ENCODE measurements at places on chromosomes 3 and 15.

DNA sequence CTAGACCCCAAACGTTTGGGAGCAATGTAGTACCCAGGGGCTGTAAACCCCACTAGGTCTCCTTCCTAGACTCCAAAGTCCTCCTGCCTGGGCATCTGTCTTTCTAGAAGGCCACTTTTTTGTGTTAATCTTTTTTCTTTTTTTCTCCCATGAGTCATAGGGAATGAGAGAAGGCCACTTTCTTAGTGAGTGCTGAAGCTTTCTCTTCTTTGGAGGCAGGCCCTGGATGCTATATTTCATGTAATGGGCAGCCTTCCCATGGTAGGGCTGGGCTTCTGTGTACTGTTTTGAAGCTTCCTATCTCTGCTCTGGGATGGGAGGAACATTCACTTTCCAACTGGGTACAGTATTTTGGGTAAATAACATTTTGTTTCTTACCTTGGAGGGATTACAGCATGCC is 15.2 kb upstream of the RTP2 start:
- DNase-seq, result no peak

DNA sequence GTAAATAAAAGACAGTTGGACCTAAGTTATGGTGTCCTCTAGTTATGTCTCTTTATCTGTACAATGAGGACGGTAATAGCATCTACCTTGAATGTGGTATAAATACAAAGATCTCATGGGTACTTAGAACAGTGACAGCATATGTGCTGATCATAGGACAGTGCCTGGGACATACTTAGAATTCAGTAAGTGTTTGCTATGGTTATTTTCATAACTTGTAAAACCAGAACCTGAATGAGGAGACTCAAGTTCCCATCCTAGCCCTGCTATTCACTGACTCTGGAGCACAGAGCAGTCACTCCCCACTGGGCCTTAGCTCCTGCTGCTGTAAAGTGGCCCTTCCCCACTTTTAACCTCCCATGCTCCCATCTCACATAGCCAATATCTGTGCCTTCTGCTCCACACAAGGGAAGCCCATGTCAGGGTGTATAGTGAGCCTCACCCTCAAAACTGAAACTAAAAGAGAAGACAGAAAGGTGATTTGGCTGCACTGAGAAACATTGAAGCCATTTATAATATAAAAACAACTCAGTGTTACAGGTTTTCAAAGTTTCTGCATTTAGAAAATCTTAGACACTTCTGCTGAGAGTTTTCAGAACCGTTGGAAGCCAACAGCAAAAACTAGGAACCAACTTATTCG is 225.4 kb upstream of the UBE2E2 start:
- DNase-seq, result no peak

DNA sequence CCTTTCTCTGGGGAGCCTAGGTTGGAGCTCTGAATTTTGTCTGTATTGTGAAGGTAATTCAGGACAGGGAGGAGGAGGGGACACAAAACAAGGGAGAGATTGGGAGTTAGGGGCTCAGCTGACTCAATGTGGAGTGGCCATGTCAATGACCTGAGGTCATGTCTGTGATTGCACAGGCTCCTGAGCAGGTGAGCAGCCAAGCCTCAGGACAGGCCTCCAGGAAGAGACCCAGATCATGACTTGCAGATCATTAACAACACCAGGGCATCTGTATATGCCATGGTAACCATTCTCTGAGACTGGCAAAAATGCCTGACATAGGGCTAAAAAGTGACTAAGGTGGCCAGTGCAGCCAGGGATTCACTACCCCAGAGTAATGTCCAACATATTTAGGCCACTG is 20.9 kb downstream of the ERICH6 start:
- DNase-seq, result no peak

GRCh38 chr3:100057716-100058575 is 56.4 kb downstream of the FILIP1L start:
- DNase-seq, result no peak

DNA sequence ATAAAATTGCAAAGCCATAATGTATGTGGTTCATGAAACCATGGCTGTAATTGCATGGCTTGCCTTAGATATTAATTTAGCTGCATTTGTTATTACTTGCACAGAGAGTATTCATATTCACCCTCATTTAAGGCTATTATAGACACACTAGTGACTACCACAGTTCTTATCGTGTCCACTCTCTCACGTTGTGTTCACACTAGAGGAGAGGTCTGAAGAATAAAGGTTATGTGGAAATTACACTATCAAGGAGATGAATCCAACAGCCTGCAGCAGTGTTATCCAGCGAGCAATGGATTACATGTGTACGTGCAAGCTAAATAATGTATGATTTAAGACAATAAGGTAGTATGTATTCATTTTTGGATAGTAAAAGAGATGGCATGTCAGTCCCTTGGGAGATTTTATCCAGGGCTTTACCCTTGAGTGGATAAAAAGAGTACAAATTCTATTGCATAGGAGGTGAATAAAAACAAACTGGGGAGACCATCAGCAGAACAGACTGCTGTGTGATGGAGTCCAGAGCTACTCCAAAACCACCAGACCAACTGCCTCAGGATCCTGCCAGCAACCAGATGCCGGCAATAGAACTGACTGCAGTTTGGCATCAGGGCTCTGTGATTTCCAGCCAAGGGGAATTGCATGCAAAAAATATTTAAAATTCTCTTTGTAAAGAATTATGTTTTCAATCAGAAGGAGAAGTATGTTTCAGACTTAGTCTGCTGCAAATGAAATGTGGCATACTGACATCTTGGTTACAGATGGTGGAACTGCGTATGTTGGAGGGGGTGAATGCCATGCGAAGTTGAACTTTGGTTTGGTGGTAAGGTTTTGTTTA is 146.6 kb downstream of the RBMS3 start:
- DNase-seq, result no peak

- DNase-seq, result no peak
These were observed 75.5 kb downstream of the DCLK3 start for GRCh38 chr3:36688815-36689214.

DNA sequence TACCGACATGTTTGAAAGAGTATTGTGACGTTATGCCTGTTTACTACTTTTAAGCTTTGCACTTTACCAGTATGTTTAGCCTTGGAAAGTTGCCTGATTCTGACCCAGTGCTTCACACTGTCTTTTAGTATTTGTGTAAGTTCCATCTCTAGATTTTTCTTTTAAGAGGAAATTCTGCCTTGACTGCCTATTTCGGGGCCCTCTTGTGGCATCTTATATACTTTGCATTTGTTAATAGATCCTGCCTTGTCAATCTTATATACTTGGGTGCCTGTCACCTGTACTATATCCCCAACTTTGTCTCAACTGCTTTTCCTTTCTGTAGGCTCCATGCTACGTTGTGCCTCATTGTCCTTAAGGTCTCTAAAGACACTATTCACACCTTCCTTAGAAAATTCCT is 244.6 kb downstream of the STXBP5L start:
- DNase-seq, result no peak

DNA sequence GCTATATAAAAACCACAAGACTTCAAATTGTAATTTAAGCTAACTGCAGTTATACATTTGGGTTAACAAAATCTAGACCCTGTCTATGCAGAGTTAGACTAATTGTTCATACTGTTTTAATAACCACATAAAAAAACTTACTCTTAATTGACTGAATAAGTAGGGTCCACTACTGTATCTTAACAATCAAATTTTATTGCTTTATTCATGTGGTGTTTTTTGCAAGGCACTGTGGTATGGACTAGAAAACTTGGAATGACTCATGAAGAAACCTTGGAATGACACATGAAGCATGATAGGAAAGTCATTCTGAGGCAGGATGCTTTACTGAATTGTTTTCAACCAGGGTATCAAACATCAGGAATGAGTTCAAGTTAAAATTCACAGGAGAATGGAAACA is 2.3 kb downstream of the SERP1 start:
- DNase-seq, result no peak

GRCh38 chr3:170038434-170039110 is 777 bp downstream of the GPR160 start:
- peak; percentile 8 for DNase-seq

DNA sequence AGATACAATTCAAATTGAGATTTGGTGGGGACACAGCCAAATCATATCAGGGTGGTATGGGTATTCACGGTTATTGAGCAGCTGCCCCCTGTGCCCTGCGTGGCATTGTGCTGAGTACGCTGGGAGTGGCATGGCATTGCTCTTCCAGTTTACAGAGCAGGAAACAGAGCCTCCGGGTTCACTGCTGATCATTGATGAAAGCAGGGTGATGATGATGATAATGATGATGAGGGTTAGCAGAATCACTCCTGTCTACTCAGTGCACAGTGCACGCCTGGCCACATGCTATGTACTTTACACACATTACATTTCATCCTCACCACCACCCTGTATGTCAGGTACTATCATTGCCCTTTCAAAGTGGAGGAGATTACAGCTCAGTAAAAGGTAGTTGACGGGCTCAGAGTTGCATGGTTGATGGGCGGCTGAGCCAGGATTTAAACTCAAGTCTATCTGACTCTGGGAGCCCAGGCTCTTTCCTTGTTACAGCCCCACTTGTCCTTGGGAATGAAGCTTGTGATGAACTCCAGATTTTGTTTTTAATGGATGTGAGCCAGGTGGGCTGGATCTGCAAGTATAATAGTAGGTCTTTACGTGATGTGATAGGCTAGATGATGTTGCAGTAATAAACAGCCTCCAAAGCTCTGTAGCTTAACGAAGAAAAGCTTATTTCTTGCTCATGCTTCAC is 87.6 kb upstream of the MYZAP start:
- no peak for DNase-seq

DNA sequence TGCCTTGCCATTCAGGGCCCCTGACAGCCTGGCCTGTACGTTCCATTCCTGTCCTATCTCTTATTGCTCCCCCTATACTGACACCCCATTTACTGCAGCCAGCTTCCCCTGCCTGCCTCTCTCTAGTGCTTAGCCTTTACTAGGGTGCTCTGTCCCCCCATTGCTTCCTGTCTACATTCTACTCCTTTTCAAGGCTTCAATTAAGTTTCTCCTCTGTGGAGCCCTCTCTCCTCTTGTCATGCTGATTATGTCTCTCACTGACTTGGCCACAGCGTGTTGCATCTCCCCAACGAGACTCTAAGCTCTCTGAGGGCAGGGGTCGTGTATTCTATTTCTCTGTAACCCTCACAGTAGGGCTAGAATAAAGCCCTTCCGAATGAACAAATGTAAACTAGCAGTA is 185.2 kb downstream of the RPLP1 start:
- no peak for DNase-seq

- DNase-seq, result no peak
These were observed 23.0 kb upstream of the BFSP2 start for GRCh38 chr3:133376810-133377209.

DNA sequence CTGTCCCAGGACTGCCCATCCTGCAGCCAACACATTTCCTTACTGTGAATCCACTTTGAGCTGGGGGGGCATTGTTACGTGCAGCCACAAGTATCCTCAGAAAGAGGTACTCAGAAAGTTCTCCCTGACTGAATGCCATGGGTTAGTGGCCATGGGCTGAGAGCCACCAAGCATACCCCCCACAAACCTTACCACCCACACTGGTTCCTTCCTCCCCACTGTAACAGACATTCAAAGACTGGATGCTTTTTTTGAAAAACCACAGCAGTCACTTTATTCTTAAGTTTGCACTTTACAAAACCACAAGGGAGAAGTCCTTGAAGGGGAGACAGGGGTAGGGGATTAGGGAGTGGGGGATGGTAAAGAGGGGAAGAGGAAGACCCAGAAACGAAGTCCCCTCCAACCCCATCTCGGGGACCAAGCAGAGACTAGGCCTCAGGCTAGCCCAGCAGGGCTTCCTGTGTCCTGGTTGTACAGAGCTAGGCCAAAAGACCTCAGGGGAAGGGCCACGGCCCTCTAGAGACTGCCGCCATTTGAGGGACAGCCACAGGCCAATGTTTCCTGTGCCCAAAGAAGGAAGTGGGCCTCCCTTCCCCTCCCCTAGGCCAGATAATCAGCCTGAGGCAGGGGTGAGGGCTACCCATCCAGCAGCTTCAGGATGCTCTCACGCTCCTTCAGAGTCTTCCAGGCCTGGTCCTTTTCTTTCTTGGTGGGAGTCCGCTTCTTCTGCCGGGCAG is 10.1 kb upstream of the CAMK1 start:
- no peak for DNase-seq

DNA sequence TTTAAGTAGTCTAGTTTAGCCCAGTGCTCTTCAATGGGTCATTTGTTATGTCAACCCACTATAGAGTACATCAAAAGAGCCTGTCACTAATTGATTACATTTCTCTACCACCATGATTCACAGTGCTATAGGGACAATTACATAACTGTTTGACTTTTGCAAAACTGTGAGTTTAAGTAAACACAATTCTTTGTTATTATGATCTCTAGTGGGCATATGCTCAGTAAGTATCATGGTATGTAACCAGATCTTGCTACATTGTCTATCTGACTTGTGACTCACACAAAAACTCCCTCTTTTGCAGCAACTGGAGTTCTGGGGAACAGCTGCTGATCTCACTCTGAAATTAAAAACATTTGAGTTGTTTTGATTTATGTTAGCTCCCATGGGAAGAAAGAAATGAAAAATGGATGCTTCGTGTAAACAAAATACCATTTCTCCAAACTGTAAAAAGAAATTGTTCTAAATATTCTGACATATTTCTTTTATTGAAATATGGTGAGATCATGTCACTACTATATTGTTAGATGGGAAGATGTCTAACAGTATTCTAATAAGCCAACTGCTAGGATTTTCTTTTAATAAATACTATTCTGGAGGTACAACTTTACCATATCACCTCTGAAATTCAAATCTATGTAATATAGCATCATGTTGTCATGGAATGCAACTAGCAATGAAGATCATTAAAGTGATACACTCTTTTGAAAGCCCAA is 470.4 kb downstream of the ROBO1 start:
- no peak for DNase-seq

DNA sequence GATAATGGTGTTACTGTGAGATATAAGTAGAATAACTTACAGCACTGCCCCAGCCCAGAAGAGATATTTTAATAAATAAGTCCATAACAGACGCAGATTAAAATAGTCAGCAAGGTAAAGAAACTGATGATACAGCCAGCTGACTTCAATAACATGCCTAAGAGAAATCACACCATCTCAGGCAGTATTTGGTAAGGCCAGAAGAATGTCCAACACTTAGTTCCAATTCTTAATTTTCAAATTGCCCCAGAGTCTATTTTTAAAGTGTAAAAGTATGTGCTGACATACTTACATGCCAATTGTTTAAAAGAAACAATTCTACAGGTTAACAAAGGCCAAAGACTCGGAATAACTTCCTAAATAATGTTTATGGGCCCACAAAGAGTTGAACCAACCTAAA is 1.6 kb downstream of the GNB4 start:
- no peak for DNase-seq

GRCh38 chr3:134704556-134704955 is 53.7 kb upstream of the KY start:
- no peak for DNase-seq

DNA sequence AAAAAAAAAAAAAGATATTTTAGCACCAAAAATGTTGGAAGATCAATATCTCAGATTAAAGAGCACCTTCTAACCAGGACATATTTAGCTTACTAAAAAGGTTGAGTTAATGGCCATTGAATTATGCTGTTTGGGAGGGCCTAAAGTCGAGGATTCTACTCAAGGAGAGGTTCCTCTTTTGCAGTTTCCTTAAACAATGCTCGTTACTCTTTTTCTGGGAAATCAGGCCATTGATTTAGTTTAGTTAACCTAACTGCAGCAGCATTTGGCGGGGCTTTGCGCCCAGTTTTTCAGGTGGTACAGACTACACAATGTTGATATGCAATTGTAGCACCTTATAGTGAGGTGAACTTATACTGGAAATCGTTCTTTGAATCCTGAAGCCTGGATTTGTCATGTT is 6.8 kb downstream of the ABHD2 start:
- no peak for DNase-seq

GRCh38 chr3:106065831-106066230 is 197.0 kb upstream of the CBLB start:
- DNase-seq, result no peak

GRCh38 chr3:166351461-166351860 is 514.2 kb upstream of the BCHE start:
- no peak for DNase-seq

All from T-helper 17 cell (primary cell).